ENCODE measurements at places on chromosomes 5 and 9. TPM values are rescaled to one million over a fixed set of nuclear protein-coding genes. Genes with fewer than 3 reads are reported as not detected.

GRCh38 chr5:173637340-173637739, 20.9 kb upstream of the BOD1 start:
- no peak for DNase-seq

- no peak for DNase-seq
Measured at GRCh38 chr9:97855899-97856298, 2.9 kb downstream of the FOXE1 start.

The SLC23A1 gene
- not detected for total RNA-seq

The RANBP3L gene
- total RNA-seq = 1.3 TPM

The PCDHAC1 gene
- total RNA-seq = under 0.01 TPM

The TMEM174 gene
- total RNA-seq = not detected
